ENCODE measurements at places on chromosomes 2 and 18. TPM values are rescaled to one million over a fixed set of nuclear protein-coding genes. Genes with fewer than 3 reads are reported as not detected.

MLPH gene
- polyA plus RNA-seq: 218 TPM

AQP12A gene
- polyA plus RNA-seq: not detected

SERPINB3 gene
- not detected for polyA plus RNA-seq

BMP10 gene
- not detected for polyA plus RNA-seq

NLRC4 gene
- polyA plus RNA-seq: not detected

DRC1 gene
- polyA plus RNA-seq: 0.21 TPM

ANKRD30BL gene
- not detected for polyA plus RNA-seq

SLC38A11 gene
- 0.07 TPM for polyA plus RNA-seq

TUBA4B gene
- polyA plus RNA-seq: 0.55 TPM

ALPG gene
- polyA plus RNA-seq: 0.07 TPM

CAPN14 gene
- polyA plus RNA-seq: 0.09 TPM

EPC2 gene
- 9.7 TPM for polyA plus RNA-seq

CYP27A1 gene
- 0.10 TPM for polyA plus RNA-seq

TSPYL6 gene
- polyA plus RNA-seq: not detected

LONRF2 gene
- 4.7 TPM for polyA plus RNA-seq

HOXD13 gene
- polyA plus RNA-seq: 0.17 TPM

AMER3 gene
- polyA plus RNA-seq: not detected

SGPP2 gene
- polyA plus RNA-seq: 0.08 TPM

TBR1 gene
- 0.07 TPM for polyA plus RNA-seq

MRPL30 gene
- polyA plus RNA-seq: 49.3 TPM

ADCYAP1 gene
- polyA plus RNA-seq: not detected

NEU2 gene
- polyA plus RNA-seq: not detected

ELOA2 gene
- polyA plus RNA-seq: not detected

MAPRE2 gene
- 11.4 TPM for polyA plus RNA-seq

ITGA6 gene
- polyA plus RNA-seq: 25.7 TPM

Measured in A549 (cell line).